ENCODE measurements at places on chromosomes 6 and 20. TPM values are rescaled to one million over a fixed set of nuclear protein-coding genes. Genes with fewer than 3 reads are reported as not detected.

GRCh38 chr6:56406276-56407269 lies 159.2 kb upstream of the COL21A1 start:
- no peaks in the 10 kb centered on the region for H3K4me1 ChIP-seq
- no peak overlapping the region for H3K4me3 ChIP-seq
- no peak overlapping the region for H3K27ac ChIP-seq
- no peak for DNase-seq
- H3K36me3 ChIP-seq = no peaks in the 10 kb centered on the region
- peaks cover under 1% of the 10 kb centered on the region for H3K27me3 ChIP-seq

- H3K36me3 ChIP-seq = no peaks in the 10 kb centered on the region
- no peak overlapping the region for H3K4me3 ChIP-seq
- DNase-seq = peak; percentile 11
- no peak overlapping the region for H3K27ac ChIP-seq
- peaks cover 12% of the 10 kb centered on the region for H3K4me1 ChIP-seq
Observed at GRCh38 chr20:19828232-19828631, 70.2 kb downstream of the RIN2 start.

DNA sequence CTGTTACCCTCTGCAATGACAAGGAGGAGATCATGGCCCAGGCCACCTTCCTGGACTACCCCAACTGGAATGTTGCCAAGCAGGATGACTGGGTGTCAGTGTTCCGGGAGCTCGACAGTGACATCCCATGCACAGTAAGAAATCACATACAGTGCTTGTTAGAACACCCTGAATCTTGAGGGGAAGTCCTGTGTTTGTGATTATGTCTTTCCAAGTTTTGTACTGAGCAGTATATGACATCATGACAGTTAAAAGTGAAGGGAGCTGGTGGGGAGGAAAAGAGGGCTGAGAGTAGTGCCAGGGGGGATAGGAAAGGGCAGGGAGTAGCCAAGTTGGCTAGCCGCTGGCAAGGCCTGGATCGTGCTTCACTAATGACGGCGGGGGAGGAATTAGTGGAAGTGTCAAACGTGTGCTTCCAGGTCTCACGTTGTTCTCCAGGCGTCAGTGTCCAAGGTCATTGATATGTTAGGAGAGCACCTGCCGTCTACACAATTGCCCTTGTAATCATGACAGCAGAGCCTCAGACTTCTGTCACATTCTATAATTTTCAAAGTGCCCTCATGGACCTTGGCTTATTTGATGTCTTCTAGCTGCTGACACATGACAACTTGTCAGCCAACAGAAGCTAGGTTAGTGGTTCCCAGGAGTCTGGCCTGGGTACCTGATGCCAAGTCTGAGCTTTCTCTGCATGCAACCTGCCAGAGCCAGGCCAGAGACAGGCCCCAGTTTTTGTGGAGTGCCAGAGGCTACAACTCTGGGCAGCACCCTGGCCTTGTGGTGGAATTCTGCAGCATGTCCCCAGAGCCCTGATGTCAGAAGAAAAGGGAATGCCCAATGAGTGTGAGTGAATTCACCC lies 18.8 kb downstream of the CFAP61 start:
- peaks cover 1% of the 10 kb centered on the region for H3K27me3 ChIP-seq
- no peaks in the 10 kb centered on the region for H3K4me1 ChIP-seq
- H3K27ac ChIP-seq = no peak overlapping the region
- no peaks in the 10 kb centered on the region for H3K36me3 ChIP-seq
- H3K4me3 ChIP-seq = no peak overlapping the region

- no peak for DNase-seq
Observed at GRCh38 chr6:131949620-131949908, 1.6 kb downstream of the CCN2 start.

SOX4 gene
- total RNA-seq = 1.4 TPM

Measured in activated CD4-positive, alpha-beta T cell treated with anti-CD3 and anti-CD28 coated beads, Interleukin-2, amount 10 ng/mL, durations not matched to agents 7 days and 5 days (primary cell).